ENCODE measurements at places on chromosomes 6 and 20. TPM values are rescaled to one million over a fixed set of nuclear protein-coding genes. Genes with fewer than 3 reads are reported as not detected.

Gene NKX2-2
- total RNA-seq = not detected

Gene CTCFL
- total RNA-seq = not detected

Gene TAF11
- 12.8 TPM for total RNA-seq

Gene IYD
- total RNA-seq = not detected

Gene RANBP9
- total RNA-seq = 49.0 TPM

Gene POPDC3
- not detected for total RNA-seq

Gene LST1
- total RNA-seq = 3.2 TPM

GRCh38 chr6:130933712-130934200 is 106.5 kb downstream of the SMLR1 start:
- DNase-seq = no peak

DNA sequence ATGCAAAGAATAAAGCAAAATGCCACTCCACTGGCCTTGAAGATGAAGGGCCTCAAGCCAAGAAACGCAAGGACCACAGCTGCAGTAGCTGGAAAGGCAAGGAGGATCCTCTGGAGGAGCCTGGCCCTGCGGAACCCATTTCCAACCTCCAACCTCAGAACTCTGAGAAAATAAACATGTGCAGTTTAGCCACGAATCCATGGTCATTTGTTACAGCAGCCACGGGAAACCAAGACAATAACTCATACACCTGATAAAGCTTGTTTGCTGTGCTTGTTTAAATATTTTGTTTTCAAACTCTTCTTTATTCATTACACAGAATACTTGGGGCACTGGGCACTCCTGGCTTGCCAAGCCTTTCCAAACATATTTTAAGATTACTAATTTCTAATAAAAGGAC is 10.4 kb downstream of the SERPINB6 start:
- no peak for DNase-seq
